ENCODE measurements at places on chromosomes 5 and 9. TPM values are rescaled to one million over a fixed set of nuclear protein-coding genes. Genes with fewer than 3 reads are reported as not detected.

The NIPAL4 gene
- total RNA-seq = 3.0 TPM

The NDUFB6 gene
- 22.8 TPM for total RNA-seq

The ARID3C gene
- total RNA-seq = 0.17 TPM

The BTNL8 gene
- not detected for total RNA-seq

The CARTPT gene
- not detected for total RNA-seq

The GABRA6 gene
- total RNA-seq = not detected
